Lung (tissue), 17 donors: ENCODE measurements at places on chromosomes 3 and 15.
A peak's percentile ranks its signal among the peaks of the same experiment; 100 is the strongest.

- no peak for DNase-seq
Observed at GRCh38 chr3:2392981-2393380, 294.3 kb downstream of the CNTN4 start.

GRCh38 chr3:44478055-44478468 lies 592 bp upstream of the ZNF445 start:
- no peak for DNase-seq

DNA sequence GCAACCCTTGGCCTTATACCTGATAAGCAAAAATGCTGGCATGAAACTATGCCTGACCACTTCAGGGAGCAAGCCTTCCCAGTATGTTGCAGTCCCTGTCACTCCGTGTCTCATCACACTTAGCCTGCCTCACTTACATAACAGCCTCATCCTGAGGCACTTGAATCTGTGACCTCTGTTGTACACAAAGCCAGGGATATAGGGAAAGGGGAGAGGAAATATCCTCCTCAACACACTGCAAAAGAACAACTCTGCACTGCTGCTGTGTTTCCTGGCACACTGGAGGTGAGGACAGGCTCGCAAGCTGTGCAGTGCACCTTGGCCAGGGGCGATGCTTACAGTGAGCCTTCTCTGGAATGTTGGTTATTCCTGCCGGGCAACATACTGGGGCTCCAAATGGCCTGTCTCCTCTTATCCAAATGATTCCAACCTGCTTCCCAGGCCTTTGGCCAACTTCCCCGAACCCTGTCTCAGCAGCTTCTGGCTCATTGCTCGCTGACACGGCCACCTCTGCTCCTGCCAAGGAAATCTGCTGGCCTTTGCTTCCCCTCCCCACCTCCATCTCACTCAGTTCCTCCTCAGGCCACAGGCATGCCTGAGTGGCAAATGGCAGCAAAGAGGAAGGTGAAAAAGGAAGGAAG lies 109.2 kb downstream of the CD47 start:
- peak; percentile 48 for DNase-seq

DNA sequence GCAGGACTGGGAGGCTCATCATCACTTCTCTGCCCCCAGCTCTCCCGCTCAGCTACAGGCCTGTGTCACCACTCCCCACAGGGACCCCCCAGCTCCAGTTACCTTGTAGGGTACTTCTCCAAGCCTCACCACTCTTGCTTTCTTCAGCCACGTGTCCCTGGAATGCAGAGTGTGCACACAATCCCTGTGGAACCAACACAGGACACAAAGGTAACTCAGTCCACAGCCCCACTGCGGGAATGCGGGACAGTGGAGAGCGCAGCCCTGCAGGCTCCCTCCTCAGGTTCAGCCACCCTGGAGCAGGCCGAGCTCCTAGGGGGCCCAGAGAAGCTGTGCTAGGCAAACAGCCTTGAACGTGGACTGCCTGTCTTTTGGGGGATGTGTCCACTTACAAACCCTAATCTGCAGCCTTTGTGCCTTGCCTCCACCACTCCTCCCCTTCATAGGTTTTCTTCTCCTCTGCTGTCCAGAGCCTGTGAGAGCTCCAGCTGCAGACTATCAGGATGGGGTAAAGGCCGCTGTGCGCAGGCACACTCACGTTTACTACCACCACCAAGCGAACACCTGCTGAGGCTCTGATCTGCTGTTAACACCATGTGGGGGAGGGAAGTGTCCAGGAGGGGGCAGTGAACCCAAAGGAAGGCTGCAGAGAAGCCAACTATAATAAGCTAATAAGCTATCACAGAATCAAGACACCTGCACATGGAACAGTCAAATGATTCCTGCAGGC lies 26.0 kb downstream of the XPC start:
- DNase-seq: no peak
